ENCODE measurements at places on chromosomes 2 and 18. TPM values are rescaled to one million over a fixed set of nuclear protein-coding genes. Genes with fewer than 3 reads are reported as not detected.

- no peak for DNase-seq
Observed at GRCh38 chr2:149331023-149331400, 625 bp downstream of the LYPD6 start.

GRCh38 chr2:186059096-186059495, 320.5 kb downstream of the FSIP2 start:
- DNase-seq = peak; percentile 84

DNA sequence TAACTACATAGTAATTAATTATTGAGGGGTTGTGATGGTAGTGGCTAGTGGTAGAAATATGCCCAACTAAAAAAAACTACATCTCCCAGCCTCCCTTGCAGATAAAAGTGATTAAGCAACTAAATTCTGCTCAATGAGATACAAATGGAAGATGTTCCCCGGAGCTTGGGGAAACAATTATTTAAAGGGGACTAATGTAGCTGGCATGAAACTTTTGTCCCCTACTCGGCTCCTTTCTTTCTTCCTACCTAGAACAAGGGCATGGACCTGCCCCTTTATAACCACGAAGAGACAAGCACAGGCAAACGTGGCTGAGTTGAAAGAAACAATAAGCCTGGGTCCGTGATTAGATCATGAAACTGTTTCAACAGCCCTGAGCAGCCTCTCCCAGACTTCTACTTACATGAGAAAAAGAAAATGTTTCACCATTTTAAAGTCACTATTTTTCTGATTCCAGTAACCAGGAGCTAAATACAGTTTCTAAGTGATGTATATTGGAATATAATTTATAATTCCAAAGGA, 236.9 kb downstream of the SCG2 start:
- no peak for DNase-seq

DNA sequence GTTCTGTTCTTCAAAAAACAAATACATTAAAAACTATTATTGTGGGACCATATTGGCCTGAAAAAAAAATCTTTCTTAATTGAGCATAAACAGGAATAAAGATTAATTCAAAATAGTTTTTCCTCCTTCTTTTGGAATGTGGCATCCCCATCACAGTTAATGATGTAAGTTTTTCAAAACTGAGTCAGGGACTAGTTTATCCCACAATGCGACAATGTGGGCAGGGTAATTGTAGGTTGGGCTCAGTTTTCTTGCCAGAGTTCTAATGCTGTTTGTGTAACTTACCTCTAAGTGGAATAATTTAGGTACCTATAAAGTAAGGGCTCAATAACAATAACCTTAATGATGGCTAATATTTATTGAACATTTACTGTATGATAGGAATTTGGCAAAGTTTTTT, 82.0 kb downstream of the PMS1 start:
- DNase-seq = no peak

DNA sequence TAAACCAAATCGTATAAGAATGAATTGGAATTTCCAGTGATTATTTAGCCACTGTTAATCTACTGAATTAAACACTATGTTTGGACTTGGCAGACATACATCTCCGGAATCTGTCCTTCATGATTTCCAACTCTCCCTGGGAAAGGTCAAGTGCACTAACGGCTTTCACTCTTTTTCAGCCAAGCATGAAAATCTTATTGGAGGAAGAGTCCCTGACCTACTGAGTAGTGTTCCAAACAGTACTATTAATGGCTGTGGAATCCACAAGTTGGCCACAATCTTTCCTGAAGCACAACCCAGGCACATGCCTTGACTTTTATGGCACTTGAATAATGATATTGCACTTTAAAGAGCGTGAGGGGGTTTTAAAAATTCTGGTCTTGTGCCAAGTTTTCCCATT, 318.9 kb upstream of the RND3 start:
- no peak for DNase-seq

- no peak for DNase-seq
Observed at GRCh38 chr2:52465287-52465686, 1302.3 kb upstream of the CHAC2 start.

ZNF519 gene
- 5.6 TPM for total RNA-seq

DSC2 gene
- total RNA-seq = not detected

LINC00305 gene
- not detected for total RNA-seq
